ENCODE measurements at places on chromosomes 12 and 14.

DNA sequence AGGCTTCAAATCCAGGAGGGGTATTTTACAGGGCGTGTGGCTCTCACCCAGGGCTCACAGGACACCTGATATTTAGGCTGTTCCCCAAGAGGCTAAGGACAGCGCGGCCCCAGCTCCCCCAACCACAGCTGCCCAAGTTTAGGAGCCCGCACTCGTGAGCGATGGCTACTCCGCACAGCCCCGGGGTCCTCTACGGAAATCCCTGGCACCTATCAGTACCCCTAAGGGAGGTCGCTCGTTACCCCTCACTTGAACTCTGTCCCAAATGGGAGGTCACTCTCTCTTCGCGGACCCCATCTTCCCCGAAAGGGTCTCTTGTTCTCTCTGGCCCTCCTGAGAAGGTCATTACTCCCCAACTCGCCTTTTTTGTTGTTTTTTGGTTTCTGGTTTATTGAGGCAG is 708 bp upstream of the P2RX4 start:
- no peak for DNase-seq

DNA sequence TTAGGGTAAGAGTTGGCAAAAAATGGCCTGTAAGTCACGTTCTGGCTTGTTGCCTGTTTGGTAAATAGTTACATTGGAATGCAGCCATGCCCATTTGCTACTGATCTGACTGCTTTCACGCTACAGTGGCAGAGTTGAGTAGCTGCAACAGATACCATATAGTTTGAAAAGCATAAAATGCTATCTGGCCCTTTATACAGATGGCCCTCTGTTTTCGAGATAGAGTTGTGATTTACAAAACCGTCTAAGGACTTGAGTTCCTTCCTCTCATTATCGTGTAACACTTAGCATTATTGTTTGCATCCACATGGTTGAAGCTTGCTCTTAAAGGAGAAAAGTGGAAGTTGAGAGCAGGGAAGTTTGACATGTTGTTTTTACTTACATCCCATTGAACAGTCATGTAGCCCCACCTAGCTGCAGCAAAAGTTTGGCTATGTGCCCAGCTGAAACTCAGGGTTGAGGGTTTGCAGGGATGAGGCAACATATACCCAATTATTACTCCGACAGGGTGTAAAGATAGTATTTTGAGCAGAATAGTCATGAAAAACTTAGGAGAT is 11.3 kb upstream of the SCFD1 start:
- DNase-seq = peak; percentile 40

DNA sequence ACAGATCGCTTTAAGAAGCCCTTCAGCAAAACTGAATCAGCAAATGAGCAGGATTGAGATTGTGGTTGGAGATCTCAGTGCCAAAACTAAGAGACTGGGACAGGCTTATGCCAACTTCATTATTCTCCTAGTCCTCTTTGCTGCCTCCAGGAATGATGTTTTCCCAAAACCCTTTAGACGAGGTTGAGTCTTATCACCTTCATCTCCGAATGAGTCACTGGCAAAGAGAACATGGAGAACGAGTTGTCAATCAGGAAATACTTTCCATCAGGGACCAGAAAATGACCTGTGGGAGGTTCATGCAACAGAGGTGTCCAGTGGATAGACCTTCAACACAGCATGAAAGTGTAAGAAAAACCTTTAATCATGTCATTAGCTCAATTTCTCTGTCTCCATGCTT is 461.5 kb downstream of the RMST start:
- peak; percentile 57 for DNase-seq

DNA sequence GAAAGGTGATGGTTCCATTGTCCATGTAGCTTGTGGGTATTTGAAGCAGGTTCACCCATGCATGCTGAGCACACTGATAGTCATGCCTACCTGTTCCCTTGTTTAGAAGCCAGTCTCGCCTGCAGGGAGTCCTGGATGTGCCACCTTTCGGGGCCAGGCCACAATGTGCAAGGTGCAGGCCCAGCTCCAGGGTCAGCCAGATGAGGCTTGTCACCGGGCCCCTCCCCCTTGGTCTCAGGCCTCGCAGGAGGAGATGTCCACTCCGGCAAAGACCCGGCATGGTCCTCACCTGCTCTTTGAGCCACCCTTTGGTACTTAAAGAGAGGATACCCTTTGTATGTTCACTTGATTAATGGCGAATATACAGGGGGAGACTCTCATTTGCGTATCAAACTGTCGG is 140.4 kb upstream of the RTL1 start:
- DNase-seq = no peak

DNA sequence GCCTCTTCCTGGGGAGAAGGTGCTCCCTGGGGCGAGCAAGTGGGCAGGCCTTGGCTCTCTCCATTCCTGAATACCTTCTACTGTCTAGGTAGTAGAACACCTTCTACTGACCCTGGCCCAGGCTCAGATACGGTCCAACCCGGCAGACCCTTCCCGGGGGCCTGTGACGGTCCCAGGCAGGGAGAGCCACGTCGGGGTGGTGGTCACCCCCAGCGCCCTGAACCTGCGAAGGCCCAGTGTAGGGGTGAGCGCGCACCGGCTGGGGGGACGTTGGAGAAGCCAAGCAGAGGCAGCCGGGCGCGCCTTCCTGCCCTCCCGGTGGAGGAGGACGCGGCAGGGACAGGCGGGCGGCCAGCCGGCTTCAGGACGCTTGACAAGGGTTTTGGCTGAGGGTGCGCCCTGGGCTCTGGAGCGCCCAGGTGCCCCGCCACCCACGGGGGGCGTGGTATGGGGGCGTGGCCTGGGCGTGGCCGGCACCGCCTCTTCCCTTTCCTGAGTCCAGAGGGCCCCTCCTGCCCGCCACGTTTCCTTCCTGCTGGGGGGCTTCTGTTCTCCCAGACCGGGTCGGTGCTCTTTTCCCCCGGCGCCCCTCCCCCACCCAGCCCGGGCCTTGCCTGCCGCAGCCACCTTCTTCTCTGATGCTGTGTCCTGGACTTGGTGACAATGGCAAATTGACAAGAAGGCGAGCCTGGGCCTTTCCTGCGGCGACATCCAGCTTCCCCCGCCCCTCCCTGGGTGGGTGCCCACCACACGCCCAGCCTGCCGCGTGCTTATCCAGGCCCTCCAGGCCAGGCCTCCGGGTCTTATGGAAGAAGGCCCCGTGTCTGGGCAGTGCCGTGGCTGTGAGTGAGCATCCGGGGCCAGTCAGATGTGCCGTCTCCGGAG is 24.5 kb upstream of the PPP1R13B start:
- DNase-seq = no peak

DNA sequence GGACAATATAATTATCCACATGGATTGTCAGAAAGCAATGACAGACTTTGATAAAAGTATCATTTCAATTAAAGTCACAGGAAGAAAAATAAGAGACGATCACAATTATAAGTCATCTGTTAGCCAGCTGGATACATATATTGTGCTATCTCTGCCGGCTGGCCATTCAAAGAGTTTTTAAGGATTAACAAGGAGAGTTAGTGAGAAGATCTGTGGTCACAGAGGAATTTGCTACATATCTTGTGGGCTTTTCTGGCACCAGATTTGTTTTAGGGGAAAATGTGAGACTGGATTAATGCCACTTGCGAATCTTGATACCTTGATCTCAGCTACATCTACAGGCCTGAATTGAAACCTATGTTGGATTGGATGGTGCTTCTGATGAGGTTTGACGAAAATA is 90.9 kb upstream of the MANSC4 start:
- DNase-seq = peak; percentile 41

- no peak for DNase-seq
Observed at GRCh38 chr14:49942090-49942489, 49.2 kb downstream of the ARF6 start.

DNA sequence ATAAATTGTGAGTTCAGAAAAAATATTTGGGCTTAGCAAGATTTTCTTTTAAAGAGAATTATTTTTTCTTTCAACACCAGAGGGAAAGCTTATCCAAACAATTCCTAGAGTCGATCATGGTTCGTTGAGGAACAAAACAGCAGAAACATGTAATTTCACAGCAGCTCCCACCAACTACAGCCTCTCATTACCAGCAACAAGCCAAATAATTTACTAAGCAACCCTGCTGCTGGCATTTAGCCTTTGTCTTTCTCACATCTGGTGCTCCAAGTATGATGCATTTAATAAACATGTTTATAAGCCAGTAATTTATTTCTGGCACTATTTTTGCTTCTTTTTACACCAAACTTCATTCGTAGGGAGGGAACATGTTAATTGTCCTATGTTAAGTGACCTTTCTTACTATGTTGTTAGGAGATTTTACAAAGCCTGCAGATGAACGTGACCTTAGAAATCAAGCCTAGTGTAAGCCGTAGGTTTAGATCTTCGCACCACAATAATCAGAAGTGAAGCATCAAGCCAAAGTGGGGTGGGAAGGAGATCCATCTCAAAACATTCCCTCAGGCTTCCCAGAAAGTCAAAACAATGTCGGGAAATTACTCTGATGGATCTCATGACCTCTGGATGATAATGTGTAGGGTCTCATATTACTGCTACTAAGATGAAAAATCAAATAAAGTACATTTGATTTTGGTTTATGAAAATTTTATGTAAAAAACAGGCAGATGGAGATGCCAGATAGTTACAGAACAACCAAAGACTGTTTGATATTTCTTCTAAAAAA is 128.4 kb downstream of the RPAP3 start:
- no peak for DNase-seq

DNA sequence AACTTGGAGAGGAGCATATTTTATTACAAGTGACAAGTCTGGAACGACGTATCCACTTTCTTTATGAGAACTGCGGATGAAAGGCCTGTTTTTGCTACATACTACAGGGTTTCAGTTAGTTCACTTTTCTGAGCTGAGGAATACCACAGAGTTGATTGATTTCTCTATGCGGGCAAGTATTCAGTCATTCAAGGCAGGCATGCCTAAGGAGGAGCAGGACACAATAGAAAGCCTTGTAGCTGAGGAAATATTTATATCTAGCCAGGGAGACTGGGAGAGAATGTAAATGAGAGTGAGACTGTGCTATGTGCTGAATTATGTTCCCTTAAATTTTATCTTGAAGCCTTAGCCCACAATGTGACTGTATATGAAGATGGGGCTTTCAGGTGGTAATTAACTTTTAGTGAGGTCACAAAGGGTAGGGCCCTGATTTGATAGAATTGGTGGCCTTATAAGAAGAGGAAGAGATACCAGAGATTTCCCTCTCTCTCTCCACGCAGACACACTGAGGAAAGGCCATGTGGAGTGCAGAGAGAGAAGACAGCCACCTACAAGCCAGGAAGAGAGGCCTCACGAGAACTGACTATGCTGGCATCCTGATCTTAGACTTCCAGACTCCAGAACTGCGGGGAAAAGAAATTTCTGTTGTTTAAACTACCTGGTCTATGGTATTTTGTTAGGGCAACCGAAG is 459.0 kb upstream of the ATP2B1 start:
- peak; percentile 24 for DNase-seq

GRCh38 chr12:101038289-101038871 is 171.7 kb downstream of the SLC5A8 start:
- no peak for DNase-seq

DNA sequence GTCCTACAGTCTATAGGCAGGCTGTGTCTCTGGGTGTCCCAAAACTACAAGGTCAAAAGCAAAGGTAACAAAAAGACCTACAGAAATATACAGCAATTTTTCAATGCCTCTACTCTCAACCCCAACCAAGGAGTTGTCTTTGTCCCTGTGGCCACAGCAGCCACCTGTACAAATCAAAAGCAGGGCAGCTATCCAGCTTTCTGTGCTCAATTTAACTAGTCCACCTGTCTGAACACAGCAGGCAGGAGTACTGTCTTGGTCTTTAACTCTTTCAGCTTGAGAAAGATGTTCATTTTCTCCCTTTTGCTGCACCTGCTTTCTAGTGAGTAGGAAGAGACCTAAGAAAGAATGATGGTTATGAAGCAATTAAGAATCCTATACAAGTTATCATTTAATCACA is 19.7 kb downstream of the GDF11 start:
- no peak for DNase-seq

DNA sequence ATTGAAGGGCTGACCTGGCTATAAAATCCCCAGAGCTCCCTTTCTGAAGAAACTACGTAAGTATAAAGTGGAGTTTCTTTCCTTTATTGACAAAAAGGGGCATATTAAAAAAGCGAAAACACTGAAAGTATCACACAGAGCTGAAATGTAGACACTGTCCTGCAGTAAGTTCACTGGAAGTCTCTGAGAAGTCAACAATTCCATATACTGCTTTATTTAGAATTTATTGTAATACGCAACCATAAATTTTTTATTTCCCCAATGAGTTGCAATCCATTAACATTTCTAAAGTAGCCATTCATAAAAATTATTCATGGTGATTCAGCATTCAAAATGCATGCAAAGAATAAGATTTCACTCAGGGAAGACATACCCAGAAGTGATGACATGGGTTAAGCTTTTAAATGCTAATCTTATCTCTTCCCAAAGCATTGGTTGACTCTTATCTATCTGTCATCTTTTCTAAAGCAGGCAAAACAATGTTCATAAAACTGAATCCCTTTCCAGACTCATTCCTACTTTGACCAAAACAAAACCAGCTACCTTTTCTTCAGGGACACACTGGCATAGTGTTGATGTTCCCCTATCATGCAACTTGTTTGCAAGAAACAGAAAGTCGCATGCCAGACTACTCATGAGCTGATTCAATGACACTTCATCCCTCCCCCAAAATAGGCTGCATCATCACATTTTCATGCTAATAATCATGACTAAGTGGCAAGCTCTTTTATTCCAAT is 17.3 kb downstream of the KITLG start:
- peak; percentile 49 for DNase-seq

DNA sequence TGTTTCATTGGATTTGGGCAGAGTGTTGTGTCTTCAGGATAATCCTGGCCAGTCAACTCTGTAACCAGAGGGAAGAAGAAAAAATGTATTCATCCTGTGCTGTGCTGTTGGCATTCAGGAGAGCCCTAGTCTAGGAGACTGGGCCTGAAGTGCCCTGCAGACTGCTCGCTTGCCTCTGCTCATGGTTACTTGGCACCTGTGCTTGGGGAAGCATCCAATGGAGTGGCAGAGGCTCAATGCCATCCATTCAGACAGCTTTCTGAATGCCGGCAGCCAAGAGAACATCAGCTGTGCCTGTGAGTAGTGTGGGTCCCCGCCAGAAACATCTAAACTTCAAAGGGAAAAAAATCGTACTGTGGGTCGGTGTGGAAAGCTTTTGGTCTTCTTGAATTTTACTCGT is 124.2 kb downstream of the SRGAP1 start:
- no peak for DNase-seq

DNA sequence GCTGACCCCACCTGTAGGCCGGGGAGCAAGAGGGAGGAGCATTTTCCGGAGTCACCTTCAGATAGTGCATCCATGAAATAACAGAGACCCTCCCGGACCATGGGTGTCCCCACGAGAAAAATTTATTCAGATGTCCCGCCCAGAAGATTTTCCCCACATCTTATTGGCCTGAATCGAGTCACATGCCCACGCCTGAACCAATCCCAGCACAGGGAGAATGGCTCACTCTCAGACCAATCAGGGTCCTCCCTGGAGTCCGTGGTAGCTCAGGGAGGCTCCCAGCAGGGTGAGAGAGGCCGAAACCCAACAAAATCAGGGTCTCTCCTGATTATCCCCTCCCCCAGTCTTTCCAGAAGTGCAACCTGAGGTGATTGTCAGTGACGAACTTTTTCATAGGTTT is 16.4 kb upstream of the NCOR2 start:
- DNase-seq = no peak

- DNase-seq = no peak
Observed at GRCh38 chr12:57712701-57713100, 18.8 kb downstream of the OS9 start.
